ENCODE measurements at places on chromosomes 1 and 21.

DNA sequence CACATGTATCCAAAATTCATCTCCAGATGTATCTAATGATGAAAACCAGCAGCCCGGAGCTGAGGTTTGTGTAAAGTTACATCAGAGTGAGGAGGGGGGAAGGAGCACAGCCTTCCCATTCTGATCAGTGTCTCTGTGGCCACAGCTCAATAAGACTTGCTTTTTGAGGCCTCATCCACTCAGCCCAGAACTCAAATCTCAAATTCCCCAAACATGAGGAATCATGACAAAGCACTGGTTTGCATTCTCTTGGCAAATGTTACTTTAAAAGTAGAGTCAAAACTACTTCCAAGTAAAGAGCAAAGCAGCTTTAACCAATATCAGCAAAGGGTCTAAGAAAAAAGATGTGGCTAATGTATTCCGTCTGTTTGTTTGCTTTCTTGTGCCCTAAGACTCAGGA is 30.9 kb downstream of the CCN1 start:
- no peak for DNase-seq

DNA sequence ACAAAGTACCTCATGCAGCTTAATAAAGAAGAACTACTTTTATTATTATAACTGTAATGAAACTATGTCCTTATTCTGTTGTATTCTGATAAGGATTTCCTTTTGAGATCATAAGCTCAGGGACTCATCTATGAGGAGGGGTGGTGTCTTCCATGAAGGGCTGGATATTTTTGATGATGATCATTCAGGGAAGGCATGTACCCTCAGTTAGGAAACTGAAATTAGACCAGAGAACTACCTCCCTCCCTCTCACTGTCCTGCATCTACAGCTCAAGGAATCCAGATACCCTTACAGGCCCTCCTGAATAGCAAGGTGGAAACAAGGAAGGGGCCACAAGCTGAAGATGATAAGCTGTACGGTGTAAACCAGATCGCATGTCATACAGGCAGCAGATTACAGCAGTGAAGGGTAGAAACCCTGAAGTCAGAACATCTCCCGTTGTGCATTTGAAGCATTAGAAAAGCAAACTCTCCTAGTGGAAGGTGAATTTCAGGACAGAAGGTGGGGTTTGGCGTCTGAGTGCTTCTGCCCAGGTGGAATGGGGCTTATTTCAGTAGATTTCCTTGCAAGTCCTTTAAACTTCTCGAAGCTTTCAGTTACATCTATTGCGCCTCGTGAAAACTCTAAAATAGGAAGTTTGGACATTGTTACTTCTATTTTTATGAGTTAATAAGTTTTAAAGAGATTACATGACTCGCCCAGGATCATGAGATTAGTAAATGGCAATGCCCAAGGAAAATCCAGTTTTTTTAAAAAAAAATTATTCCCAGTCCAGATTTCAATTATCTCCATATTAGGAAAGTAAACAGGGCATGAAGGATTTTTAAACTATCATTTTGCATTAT is 101.1 kb upstream of the HNRNPU start:
- no peak for DNase-seq

GRCh38 chr1:87348341-87349019 is 19.8 kb downstream of the LMO4 start:
- no peak for DNase-seq

DNA sequence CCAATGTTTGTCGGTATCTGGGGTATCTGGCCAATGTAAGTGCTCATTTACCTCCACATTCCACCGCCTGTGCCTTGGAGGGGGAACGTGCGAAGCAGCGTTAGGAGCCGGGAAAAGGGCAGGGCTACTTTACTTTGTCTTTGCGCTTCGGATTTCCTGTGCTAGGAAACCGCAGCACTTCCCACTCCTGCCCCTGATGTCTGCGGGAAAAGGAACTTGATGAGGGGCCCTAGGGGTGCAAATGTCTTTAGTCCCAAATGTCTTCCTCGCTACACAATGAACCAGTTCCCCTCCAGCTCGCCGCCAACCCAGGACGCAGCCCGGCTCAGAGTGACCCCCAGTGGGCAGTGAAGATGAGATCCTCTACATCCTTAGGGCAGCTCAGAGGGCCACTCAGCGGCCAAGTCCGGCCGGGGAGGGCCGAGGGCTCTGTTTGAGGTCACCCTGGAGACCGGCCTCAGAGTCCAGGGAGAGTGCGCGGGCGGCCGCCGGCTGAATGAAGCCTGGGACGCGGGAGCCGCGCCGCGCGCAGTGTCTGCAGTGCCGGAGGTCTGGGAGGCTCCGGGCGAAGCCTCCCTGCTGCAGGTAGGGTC is at the start of gene DYNLT5:
TSS of gene DYNLT5 (plus strand) at position 460 of the 593 bp plus-strand sequence. CDS start 2,200 bp downstream, outside the sequence.
- DNase-seq = no peak
